Trophoblast cell (in vitro differentiated cells and primary cell): ENCODE measurements at places on chromosomes 12 and 14.

DNA sequence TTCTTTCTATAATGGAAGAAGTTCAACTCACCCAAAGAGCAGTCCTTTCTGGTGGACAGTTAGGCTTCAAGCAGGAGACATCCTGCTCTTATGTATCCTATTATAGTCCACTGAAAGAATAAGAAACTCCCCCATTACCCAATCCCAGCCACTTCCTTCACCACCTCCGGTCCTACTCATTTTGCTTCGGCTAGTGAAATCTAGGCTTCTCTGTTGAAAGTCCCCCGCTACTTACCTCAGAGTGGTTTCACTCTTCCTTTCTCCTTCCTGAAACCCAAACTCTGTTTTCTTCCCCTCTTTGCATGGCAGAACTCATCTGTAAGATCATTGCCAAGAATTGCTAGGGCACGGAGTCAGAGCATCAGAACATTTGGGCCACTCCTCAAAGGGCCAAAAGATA is at the start of gene GPR84:
Gene GPR84, minus strand, starts transcription at position 74 of the 400 bp plus-strand sequence. CDS start 635 bp downstream, outside the sequence.
- no peaks in the 10 kb centered on the region for H3K27me3 ChIP-seq
- H3K4me1 ChIP-seq, result peaks cover 21% of the 10 kb centered on the region
- DNase-seq, result no peak

GRCh38 chr12:67716817-67717216 is 68.3 kb downstream of the DYRK2 start:
- no peaks in the 10 kb centered on the region for H3K36me3 ChIP-seq
- H3K27me3 ChIP-seq, result no peaks in the 10 kb centered on the region
- H3K27ac ChIP-seq, result peak overlapping the region; percentile 71
- no peak overlapping the region for H3K4me3 ChIP-seq

GRCh38 chr14:51704545-51704944 is 52.8 kb downstream of the FRMD6 start:
- peaks cover 40% of the 10 kb centered on the region for H3K36me3 ChIP-seq
- H3K27ac ChIP-seq, result no peak overlapping the region
- DNase-seq, result no peak
- H3K27me3 ChIP-seq, result no peaks in the 10 kb centered on the region
- H3K4me3 ChIP-seq, result no peak overlapping the region

DNA sequence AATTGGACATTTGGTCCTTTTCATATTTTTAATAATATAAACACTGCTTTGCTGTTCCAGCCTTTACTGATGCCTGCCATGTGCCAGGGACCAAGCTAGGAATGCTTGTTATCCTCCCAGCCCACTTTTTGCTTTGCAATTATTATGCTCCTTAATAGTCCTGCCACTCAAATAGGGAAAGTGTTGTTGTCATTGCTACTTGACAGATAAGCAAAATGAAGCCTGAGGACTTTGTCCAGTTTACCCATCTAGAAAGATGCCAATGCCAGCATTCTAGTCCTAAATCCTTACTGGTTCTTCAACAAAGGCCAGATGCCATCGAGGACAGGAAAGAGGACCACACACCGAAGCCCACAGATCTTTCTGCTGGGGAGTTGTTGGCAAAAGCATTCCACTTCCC is 246.5 kb downstream of the EMP1 start:
- no peaks in the 10 kb centered on the region for H3K36me3 ChIP-seq
- H3K27me3 ChIP-seq, result no peaks in the 10 kb centered on the region
- no peak overlapping the region for H3K27ac ChIP-seq

GRCh38 chr14:58066115-58066514 is 85.9 kb downstream of the ARMH4 start:
- DNase-seq, result no peak
- H3K4me1 ChIP-seq, result no peaks in the 10 kb centered on the region
- H3K27ac ChIP-seq, result no peak overlapping the region
- H3K4me3 ChIP-seq, result no peak overlapping the region
- no peaks in the 10 kb centered on the region for H3K36me3 ChIP-seq

DNA sequence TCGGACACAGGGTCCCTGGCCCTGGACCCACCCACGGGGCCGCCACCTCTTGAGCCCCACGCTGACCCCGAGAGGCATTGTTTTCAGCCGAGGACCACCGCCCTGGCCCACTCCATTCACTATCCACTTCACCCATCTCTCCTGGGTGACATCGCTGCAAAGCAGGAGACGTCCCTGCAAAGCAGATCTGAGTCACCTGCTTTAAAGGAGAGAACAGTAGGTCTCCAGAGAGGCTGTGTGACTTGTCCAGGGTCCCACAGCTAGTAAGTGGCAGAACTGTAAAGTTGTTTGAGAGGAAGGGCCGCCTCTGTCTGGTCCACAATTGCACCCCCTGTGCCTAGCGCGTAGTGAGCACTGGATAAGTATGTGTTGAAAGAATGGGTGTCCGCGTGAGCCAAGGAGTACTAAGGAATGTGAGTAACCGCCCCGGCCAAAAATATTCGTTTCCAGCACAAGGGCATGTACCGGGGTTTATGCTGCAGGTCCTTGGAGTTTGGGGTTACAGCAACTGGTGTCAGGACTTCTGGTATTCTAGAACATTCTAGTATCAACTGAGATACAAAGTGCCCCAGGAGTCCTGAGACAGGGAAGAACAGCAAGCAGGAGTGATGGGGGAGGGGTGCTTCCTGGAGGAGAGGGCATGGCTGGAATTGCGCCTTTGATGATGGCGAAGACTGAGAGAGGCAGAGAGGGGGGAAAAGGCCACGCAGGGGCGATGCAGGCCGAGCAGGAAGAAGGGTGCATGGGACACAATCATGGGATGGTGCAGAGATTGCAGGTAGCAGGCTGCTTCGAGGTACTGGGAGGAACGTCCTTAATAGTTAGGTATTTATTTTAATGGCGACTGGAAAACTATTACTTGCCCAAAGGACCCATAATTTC is 91.1 kb downstream of the SCARB1 start:
- no peaks in the 10 kb centered on the region for H3K4me1 ChIP-seq
- H3K4me3 ChIP-seq, result no peak overlapping the region
- DNase-seq, result no peak
- no peaks in the 10 kb centered on the region for H3K36me3 ChIP-seq
- H3K27ac ChIP-seq, result no peak overlapping the region

- peaks cover 11% of the 10 kb centered on the region for H3K27me3 ChIP-seq
- no peak for DNase-seq
- no peak overlapping the region for H3K27ac ChIP-seq
- peaks cover 14% of the 10 kb centered on the region for H3K4me1 ChIP-seq
- H3K4me3 ChIP-seq, result no peak overlapping the region
Measured at GRCh38 chr12:57606399-57606798, 1.8 kb downstream of the DTX3 start.

GRCh38 chr14:38213001-38213400 is 5.3 kb downstream of the SSTR1 start:
- no peaks in the 10 kb centered on the region for H3K36me3 ChIP-seq
- H3K27ac ChIP-seq, result no peak overlapping the region
- H3K27me3 ChIP-seq, result peaks cover 41% of the 10 kb centered on the region

DNA sequence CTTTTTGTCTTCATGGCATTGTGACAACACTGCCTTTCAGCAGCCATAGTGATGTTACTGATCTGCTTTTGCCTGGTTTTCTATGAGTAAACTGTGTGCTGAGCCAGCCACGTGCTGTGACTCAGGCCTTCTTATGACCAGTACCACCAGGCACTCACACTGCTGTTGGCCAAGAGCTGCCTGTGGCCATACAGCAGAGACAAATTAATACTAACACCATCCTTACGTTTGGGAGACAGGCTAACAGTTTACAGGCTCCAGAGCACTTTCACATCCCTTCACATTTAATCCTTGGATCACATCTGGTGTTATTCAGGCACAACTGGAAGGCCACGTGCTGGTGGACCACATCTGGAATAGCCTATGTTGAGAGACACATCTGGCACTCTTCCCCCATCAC is 377.9 kb downstream of the CCDC91 start:
- H3K36me3 ChIP-seq, result no peaks in the 10 kb centered on the region
- H3K27ac ChIP-seq, result no peak overlapping the region
- no peaks in the 10 kb centered on the region for H3K4me1 ChIP-seq
- DNase-seq, result peak; percentile 71

DNA sequence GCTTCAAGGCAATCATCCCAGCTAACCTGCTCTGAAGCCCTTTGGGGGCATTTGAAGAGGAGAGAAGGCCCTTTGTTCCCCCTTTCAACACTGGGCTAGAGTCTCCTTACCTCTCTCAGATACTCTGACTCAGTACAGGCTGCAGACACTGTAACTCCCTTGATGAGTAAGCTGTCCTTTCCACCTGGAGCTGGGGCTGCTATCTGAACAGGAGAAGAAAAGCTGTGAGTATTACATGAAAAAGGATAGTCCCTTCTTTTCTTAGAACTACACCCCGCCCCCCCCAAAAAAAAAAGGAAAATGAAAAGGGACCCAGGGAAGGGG is 186.6 kb upstream of the PLEKHG7 start:
- no peak for DNase-seq
- H3K27me3 ChIP-seq, result no peaks in the 10 kb centered on the region
- no peak overlapping the region for H3K4me3 ChIP-seq
- H3K27ac ChIP-seq, result no peak overlapping the region
- peaks cover 2% of the 10 kb centered on the region for H3K4me1 ChIP-seq
- no peaks in the 10 kb centered on the region for H3K36me3 ChIP-seq

DNA sequence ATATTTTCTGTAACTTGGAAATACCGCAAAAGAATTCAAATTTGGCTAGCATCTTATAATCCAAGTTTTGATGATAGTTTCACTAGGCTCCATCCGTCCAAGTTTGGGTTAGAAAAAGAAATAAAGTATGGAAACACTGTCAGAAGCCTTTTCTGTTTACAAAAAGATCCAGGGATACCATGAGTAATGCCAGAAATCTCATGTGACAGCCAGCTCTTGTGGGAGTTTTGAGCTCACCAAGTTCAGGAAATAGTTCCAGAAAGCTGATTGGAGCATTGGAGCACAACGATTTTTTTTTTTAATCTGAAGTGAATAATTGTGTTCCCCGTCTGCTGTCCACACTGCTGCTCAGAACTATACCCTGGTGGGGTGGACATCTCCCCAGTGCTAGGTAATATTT is 229.7 kb upstream of the NPAS3 start:
- no peaks in the 10 kb centered on the region for H3K4me1 ChIP-seq
- H3K36me3 ChIP-seq, result no peaks in the 10 kb centered on the region
- H3K27me3 ChIP-seq, result no peaks in the 10 kb centered on the region

GRCh38 chr14:105392131-105393090 is 5.9 kb upstream of the TEX22 start:
- peak; percentile 98 for DNase-seq
- no peaks in the 10 kb centered on the region for H3K4me1 ChIP-seq
- no peak overlapping the region for H3K27ac ChIP-seq
- peaks cover 7% of the 10 kb centered on the region for H3K36me3 ChIP-seq

DNA sequence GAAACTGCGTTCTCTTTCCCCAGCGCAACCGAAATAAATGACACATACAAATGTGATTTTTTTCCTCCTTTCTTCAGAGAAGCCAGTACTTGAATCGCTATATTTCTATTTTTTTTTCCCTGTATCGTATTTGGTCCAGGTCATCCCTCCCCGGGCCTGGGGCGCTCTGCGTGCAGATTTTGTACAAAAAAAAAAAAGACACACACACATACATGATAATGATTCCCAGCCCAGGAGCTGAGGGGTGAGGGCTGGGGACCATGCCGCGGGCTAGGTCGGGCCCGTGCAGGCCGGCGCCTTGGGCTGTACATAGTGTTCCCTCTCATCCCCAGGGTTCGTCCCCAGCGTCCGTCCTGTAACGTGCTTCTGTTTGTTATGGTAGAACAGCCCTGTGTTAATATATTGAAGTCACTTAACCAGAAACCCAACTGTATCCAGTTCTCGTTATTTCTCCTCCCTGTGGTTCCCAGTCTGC is 3.0 kb downstream of the HOXC9 start:
- no peak overlapping the region for H3K27ac ChIP-seq
- no peak for DNase-seq
- H3K27me3 ChIP-seq, result peaks cover 95% of the 10 kb centered on the region
- no peaks in the 10 kb centered on the region for H3K36me3 ChIP-seq

DNA sequence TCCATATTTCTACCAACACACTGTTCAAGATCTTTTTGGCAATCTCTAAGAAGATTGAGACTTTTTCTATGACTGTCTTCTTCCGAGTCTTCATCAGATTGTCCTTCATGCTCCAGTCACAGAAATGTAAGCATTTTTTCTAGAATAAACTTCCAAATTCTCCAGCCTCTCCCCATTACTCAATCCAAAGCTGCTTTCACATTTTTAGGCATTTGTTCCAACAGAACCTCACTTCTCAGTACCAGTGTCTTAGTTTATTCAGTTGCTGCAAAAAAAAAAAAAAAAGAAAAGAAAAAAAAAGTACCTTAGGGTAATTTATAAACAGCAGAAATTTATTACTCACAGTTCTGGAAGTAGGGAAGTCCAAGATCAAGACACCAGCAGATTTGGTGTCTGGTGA is 290.8 kb upstream of the NOVA1 start:
- H3K27ac ChIP-seq, result no peak overlapping the region
- no peaks in the 10 kb centered on the region for H3K4me1 ChIP-seq
- H3K4me3 ChIP-seq, result no peak overlapping the region

DNA sequence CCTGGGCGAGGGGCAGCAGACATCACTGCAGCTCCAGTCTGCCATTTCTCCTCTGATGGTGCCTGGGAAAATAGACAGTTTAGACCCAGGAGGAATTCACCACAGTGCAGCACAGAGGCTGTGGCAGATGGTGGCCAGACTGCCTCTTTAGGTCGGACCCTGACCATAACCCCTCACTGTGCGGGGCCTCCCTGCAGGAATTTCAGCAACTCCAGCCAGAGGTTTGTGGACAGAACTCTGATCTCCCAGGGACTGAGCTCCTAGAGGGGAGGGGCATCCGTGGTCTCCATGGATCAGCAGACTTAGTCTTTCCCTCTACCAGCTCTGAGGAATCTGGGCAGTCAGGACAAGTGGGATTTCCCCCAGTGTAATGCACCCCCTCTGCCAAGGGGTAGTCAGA is 106.5 kb downstream of the ZC3H14 start:
- H3K36me3 ChIP-seq, result no peaks in the 10 kb centered on the region
- no peaks in the 10 kb centered on the region for H3K4me1 ChIP-seq
- no peak overlapping the region for H3K4me3 ChIP-seq
- DNase-seq, result no peak
- H3K27ac ChIP-seq, result no peak overlapping the region
- H3K27me3 ChIP-seq, result no peaks in the 10 kb centered on the region

- peak; percentile 23 for DNase-seq
- H3K36me3 ChIP-seq, result no peaks in the 10 kb centered on the region
- peak overlapping the region; percentile 72 for H3K27ac ChIP-seq
- peaks cover 3% of the 10 kb centered on the region for H3K4me1 ChIP-seq
- no peak overlapping the region for H3K4me3 ChIP-seq
- H3K27me3 ChIP-seq, result no peaks in the 10 kb centered on the region
Measured at GRCh38 chr12:19847294-19848059, 408.2 kb downstream of the AEBP2 start.

GRCh38 chr12:88142610-88142991 is 494 bp downstream of the TMTC3 start:
- peak; percentile 0 for DNase-seq
- no peaks in the 10 kb centered on the region for H3K36me3 ChIP-seq
- no peaks in the 10 kb centered on the region for H3K27me3 ChIP-seq
- peak overlapping the region; percentile 70 for H3K27ac ChIP-seq

- no peaks in the 10 kb centered on the region for H3K4me1 ChIP-seq
- H3K27me3 ChIP-seq, result no peaks in the 10 kb centered on the region
- no peak for DNase-seq
- H3K4me3 ChIP-seq, result no peak within 1 kb of the TSS
- no peaks in the 10 kb centered on the region for H3K36me3 ChIP-seq
Measured at GRCh38 chr14:88005050-88005481, at the start of gene GPR65. GPR65 (plus strand) TSS chr14:88005135; CDS start chr14:88010848, 5,713 bp downstream.
